H7 (cell line): ENCODE measurements at places on chromosomes 12 and 14.

DNA sequence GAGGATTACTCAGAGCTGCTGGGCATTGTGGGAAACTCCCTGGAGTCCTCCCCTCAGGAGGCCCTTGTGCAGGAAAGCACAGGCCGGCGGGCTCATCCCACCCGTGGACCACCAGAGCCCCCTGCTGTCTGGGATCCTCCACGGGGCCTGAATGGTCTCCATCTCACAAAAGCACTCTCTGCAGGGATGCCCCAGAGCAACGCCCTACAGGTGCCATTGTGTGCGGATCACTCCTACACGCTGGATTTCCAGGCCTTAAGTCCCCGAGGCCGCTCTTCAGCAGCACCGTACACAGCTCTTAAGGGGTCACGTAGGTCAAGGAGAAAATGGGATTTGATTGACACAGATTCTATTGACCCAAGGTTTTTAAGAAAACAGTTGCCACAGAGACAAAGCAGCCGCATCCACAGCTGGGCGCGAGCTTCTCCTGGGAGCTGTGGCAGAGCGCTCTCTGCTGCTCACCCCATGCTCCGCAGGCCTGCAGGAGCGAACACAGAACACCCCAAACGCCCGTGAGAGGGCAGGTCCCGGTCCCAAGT is 36.7 kb upstream of the RIMBP2 start:
- peak; percentile 82 for DNase-seq

GRCh38 chr12:68508576-68508975 is 102.1 kb upstream of the RAP1B start:
- no peak for DNase-seq

- no peak for DNase-seq
These were observed 45.1 kb upstream of the KITLG start for GRCh38 chr12:88625356-88625755.

DNA sequence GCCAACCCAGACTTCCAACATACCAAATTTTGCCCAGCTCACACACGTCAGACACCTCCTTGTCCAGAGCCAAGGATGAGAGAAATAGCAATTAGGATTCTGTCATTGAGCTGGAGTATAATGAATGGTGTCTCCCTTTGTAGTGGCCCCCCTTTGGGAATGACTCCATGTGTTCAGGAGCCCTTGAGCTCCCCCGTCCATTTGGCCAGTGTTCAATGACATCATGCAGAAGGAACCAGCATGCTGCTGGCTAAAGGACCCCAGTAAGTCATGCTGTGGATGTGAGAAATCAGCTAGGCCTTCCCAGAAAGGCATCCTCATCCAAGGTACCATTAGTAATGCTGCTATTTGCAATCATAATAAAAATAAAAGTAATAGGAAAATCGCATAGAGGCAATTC is 158.8 kb upstream of the SRRM4 start:
- no peak for DNase-seq

DNA sequence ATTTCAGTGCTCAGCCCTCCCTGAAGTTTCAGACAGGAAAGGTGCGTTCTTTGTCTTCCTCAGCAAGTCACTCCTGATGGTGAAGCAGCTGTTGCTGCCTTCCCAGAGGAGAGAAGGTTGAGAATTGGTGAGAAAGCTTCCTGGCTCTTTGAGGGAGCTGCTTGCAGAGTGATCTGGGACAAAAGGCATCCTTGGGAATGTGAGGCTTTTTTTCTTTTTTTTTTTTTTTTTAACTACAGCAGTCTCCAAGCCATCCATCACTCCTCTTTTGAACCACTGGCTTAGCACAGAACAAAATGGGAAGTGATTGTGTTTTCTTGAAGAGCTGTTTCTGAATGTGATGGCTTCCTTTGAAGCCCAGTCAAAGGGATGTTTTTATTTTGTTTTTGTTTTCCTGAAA is 120.4 kb upstream of the LRIG3 start:
- DNase-seq = no peak

DNA sequence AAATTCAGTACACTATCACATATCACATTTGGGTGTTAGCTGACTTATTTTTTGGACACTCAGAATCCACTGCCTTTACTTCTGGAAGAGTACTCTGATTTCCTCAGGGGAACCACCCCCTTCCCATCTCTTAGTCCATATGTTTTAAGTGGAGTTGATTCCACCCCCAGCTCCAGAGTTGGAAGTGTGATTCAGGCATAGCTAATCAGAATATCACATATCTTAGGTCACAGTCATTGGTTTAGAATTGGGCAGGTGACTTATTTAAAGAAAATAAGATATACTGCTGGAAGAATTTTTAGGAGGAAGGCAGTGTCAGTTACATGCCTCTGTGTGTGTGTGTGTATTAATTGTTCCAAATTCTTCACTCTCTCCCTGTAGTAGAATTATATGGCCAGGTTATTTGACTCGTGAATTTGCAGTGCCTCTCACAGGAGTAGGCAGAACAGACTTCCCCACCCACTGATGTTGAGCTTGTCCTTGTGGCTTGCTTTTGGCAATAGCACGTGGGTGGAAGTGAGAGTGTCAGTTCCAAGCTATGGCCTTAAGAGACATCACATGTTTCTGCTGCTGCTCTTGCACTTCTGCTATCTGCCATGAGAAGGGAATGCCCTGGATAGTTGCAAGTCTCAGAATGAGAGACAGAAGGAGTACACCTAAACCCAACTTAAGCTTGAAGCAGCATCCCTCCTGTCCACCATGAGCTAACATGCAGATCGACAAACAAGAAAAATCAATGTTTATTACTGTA is 6.4 kb upstream of the GAS2L3 start:
- DNase-seq = no peak

GRCh38 chr14:50061664-50062437 is 54.5 kb downstream of the VCPKMT start:
- no peak for DNase-seq

- DNase-seq = no peak
These were observed 469 bp upstream of the LRFN5 start for GRCh38 chr14:41606282-41606531.

- peak; percentile 77 for DNase-seq
These were observed at the start of gene TBC1D30 for GRCh38 chr12:64824500-64825142. Gene TBC1D30 (plus strand): TSS chr12:64824647. CDS start chr12:64824880, 233 bp downstream.

GRCh38 chr12:24206621-24207020 is 257.2 kb upstream of the SOX5 start:
- no peak for DNase-seq

DNA sequence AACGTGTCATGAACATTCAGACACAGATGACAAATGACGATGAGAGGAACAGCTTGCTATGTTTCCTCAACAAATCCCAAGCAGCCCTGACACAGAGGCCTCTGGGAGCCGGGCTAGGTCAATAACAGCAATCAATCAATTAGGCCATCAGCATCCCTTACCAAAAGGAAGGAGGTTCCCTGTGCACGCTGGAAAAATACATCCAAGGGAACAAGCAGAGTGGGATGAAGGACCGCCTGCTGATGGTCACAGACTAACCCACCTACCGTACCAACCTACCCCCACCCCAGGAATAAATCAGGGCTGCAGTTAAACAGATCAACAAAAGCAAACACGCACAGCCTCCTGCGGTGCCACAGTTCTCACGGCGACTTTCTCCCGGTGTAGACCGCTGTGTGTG is 265.1 kb upstream of the SFSWAP start:
- DNase-seq = no peak

DNA sequence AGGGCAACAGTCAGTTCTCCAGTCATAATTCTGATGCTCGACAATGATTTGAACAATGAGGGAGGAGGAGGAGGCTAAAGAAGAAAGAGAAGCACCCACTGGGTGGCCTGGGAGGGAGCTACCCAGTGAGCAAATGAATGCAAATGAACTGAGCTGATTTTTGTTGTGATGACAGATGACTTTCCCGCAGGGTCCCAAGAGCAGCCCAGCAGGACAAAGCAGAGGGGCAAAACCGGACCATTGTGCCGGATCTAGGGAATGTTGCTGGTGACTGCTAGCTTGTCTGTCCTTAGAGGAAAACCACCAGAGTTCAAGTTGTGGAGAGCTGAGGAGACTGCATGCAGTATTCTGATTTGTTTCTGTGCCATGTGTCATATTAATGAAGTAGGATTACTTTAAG is 162.8 kb downstream of the MON2 start:
- peak; percentile 76 for DNase-seq

DNA sequence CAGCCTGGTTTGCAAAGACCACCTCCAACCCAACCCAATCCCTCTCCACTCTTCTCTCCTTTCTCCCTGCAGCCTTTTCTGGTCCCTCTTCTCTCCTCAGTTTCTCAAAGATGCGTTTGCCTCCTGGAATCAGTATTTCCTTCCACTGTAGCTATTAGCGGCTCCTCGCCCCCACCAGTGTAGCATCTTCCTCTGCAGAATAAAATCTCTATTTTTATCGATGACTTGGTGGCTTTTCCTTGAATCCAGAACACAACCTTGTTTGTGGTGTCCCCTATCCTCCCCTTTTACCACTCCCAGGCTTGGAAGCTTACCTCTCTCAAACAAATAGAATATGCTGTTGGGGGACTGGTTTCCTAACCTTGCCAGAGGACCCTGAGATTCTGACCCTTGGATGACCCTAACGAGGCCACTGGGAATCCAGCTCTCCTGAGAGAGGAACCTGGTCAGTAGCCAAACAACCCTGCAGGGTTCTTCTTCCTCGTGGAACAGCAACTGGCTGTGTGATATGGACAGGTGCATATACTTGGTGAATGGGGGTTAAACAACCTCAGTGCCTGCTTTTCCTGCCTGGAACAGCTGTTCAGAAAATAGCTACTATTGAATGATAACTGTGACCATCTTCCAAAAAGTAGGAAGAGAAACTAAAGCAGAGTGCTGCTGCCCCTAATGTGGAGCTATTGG is 4.4 kb downstream of the WNT1 start:
- peak; percentile 15 for DNase-seq

DNA sequence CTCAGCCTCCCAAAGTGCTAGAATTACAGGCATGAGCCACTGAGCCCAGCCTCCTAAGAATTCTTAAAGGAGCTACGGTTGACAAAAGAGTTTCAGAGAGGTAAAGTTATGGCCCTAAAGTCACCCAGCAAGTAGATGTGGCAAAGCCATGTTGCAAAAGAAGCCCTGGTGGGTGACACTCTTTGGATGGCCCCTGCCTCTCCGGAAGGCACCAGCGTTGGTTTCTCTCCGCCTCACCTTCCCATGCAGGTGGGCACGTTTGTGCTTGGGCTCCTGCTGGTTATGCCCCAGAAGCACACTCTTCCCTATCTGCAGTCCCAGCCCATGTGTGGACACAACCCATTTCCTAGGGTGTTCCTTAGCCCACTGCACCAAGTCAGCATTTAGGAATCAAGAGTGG is 9.5 kb upstream of the SERPINA3 start:
- no peak for DNase-seq

DNA sequence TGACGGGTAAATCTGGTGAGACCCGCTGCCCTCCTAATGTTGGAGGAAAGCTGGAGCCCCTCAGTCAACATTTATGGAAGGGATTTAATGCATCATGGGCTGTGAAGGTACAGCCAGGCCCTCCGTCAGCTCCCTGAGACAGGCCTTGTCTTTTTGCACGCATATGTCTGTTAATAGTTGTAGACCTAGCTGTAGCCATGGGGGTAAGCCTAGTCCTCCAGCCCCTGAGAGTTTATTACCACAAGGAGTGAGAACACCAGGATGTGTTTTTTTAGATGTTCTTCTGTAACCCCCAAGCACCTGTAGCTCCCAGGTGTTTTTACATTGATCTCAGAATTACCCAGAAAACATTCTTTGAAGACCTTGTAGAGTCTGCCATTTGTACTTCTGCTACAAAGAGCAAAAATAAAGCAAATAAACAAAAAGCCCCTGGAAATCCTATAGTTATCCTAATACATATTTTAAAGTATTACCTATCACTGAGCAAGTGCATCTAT is 25.5 kb downstream of the ETV6 start:
- no peak for DNase-seq

GRCh38 chr12:41473441-41473840 is 285.3 kb downstream of the PDZRN4 start:
- DNase-seq = no peak

DNA sequence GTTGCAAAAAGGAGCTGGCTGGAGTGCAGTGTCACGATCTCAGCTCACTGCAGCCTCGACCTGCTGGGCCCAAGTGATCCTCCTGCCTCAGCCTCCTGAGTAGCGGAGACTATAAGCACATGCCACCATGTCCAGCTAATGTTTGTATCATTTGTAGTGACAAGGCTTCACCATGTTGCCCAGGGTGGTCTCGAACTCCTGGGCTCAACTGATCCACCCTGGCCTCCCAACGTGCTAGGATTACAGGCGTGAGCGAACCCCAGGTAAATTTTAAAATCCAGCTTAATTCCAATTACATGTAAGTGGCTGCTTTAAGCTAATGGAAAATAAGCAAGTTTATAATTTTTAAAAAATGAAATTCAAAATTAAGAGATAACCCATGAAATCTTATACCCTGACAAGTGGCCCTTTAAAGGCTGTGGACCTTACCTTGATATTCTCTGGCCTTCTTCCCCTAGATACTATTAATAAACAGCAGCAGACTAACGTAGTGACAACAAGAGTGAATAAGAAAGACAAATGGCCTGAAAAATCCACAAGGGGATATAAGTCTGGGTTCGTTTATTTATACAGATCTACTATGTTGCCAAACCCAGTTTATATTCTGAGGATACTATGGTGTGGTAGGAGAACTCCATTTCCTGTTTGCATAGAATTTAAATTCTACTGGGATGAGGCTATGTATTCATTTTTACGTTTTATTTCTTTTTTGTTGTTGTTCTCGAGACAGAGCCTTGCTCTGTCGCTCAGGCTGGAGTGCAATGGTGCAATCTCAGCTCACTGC is 25.6 kb upstream of the SLC2A3 start:
- no peak for DNase-seq

GRCh38 chr12:70246580-70246979 is 3.3 kb downstream of the CNOT2 start:
- no peak for DNase-seq

GRCh38 chr12:113456761-113457160 is 14.9 kb downstream of the LHX5 start:
- no peak for DNase-seq

GRCh38 chr12:94244165-94245133 is 96.1 kb downstream of the PLXNC1 start:
- DNase-seq = no peak

GRCh38 chr12:116703214-116703795 is 34.6 kb downstream of the SPRING1 start:
- peak; percentile 80 for DNase-seq

GRCh38 chr12:80937391-80938238 is at the start of gene LIN7A:
Gene LIN7A (minus strand): TSS chr12:80937934. CDS start chr12:80937722, 212 bp downstream.
- DNase-seq = peak; percentile 67
